ENCODE measurements at places on chromosomes 6 and 20.

DNA sequence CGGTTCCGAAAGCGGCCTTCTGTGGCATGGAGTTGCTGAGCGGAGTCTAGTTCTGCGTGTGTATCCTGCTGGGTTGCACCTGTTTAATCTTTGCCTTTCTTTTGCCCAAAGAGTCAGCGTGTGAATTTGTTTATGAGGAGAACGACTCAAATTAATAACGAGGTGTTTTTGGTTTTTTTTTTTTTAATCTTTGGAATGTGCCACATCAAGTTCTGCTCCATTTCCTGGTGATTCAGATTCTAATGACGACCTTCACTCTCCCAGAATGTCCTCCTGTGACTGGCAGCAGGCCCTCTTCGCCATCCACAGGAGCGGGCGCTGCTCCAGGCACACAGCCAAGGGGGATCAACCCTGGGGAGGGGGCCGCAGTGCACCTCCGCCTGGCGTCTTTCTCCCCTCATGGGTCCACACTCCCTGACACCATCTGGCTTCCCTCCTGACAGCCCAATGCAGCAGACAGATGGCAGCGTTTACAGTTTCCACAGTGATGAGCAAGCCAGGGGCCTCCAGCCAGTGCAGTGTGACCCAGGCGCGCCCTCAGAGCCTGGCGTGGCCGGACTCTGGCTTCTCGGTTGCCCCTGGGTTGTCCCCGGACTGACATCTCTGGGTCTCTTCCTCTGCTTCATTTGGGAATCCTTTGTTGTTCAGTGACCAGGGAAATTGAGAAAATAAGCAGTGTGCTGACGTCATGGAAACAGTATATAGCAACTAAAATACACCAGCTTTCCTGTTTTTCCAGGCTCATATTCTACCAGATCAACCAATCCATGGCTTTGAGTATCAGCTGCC lies 27.5 kb upstream of the AFDN start:
- no peak for DNase-seq

DNA sequence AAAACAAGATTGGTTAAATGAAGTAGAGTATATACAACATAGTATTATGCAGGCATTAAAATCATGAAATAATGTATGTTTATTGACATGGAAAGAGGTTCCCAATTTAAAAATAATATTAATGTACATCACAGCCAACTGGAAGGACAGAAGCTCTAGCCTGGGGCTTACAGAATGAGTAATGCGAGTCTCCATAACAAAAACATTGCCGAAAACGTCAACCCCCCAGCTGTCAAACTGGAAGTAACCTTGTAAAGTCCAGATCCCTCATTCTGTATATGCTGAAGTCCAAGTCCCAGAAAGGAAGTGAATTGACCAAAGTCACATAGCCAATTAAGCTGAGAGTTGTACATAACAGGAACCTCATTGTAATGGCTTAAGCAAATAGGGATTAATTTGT lies 128.7 kb upstream of the ECI2 start:
- no peak for DNase-seq

DNA sequence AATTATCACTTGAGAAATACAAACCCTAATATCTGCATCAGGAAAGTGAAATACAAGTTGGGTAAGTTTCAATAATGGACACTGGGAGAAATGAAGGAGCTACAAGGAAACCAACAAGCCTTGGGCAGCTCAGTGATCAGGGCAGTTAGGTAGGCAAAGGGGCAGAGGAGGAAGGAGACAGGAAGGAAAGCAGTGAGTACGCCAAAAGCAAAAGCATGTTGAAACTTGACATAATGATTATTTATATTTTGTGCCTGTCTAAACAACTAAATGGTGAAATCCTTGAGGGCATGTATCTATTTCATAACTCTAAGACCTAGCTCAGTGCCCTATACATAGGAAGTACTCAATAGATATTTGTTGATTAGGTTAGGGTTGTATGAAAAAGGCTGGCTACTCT lies 23.3 kb downstream of the PXT1 start:
- no peak for DNase-seq

DNA sequence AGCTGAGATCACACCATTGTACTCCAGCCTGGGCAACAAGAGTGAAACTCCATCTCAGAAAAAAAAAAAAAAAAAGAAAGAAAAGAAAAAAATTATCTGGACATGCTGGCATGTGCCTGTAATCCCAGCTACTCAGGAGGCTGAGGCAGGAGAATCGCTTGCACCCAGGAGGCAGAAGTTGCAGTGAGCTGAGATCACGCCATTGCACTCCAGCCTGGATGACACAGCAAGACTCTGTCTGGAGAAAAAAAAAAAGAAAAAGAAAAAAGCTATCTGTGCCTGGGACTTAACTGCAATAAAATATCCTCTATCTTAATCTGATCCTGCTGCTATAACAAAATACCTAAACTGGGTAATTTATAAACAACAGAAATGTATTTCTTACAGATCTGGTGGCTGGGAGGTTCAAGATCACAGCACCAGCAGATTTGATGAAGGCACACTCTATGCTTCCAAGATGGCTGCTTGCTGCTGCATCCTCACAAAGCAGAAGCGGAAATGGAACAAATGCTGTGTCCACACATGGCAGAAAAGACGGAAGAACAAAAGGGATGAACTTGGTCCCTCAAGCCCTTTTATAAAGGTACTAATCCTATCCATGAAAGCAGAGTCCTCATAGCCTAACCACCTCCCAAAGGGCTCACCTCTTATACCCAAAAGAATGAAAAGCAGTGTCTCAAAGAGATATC lies 273.3 kb upstream of the JARID2 start:
- DNase-seq, result no peak

GRCh38 chr6:125188037-125188436 lies 34.5 kb downstream of the TPD52L1 start:
- DNase-seq, result no peak

GRCh38 chr20:35559042-35559693 lies 17.3 kb downstream of the ERGIC3 start:
- DNase-seq, result peak; percentile 40

- no peak for DNase-seq
These were observed 194.4 kb downstream of the FOXA2 start for GRCh38 chr20:22389836-22390542.

DNA sequence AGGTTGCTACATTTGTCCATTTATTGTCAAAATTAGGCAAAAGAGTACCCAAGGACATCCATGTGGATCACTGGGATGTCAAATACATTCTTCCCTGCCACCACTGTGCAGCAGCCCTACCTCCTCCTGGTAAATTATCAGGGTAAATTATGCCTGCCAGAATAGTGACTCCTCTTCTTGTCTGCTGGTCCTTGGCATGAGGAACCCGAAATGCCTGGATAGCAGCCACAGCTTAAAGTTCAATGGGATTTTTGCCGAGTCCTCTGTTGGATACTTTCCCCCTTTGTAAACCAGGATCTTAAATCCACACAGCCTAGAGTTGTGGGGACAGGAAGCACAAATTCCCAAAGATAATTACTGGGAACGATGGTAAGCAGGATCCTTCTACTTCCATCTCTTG lies 173.3 kb downstream of the RFX6 start:
- DNase-seq, result no peak

- peak; percentile 39 for DNase-seq
These were observed 14.9 kb upstream of the FAM210B start for GRCh38 chr20:56343861-56344381.

DNA sequence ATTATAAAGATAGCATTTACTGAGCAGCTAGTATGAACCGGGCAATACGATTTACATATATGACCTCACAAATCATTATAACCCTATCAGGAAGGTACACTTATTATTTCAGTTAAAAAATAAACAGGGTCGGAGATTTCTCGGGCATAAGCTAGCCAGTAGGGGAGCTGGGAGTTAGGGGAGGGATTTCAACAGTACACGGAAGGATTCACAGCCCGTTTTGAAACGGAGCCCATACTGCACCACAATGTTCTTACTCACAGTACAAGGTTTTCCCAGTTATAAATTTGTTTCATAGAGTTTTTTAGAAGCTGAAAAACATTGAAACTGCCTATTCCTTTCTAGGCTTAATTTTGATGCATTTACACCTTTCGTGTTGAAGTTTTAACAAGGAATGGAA lies 607.1 kb downstream of the HDGFL1 start:
- no peak for DNase-seq

DNA sequence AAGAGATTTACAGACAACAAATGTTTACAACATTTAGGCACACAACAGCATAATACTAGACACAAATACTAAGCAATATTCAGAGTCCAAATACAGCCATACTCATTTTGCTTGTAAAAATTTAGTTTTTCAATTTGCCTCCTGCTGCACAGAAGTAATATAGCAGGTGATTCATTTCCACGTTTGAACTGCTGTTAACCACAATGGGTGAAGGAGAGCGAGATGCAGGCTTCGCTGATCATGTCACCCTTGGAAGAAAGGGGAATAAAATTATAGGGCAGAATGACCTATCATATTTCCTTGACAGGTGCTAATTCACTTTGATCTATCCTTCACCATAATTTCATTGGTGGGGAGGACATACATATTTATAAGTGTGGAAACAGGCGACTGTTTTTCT lies 643.8 kb upstream of the AGPAT4 start:
- DNase-seq, result no peak

DNA sequence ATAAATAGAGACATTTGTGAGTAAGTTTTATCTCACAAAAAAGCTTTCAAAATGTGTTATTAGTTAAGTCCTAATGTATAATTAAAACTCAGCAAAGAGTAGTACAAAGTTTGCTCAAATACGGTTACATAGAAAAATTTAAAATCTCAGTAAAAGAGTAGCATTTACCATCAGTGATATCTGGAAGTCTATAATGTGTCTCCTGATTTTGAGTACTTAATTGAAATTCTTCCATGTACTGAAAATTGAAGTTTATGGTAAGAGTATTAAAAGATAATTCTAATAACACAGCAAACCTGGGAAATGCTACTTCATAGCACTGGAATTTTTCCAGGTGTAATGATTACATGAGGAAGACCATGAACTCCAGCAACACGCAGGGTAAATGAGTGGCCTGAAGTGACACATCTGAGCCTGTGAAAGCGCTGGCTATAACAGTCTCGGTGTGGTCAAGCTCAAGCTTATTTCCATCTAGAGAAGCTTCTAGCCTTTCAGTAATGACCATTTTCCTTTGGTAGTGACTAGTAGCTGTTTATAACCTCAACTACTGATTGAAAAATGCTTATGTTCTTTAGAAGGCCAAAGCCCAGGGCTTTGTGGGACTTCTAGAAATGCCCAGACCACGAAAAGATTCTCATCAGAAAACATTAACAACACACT lies 203.2 kb downstream of the ISM1 start:
- DNase-seq, result no peak

GRCh38 chr6:26025894-26026832 lies 61.1 kb upstream of the HFE start:
- DNase-seq, result peak; percentile 95

GRCh38 chr6:44257025-44257752 lies at the start of gene SLC35B2:
Gene SLC35B2 (minus strand): TSS chr6:44257528. CDS start chr6:44257410, 118 bp downstream.
- DNase-seq, result peak; percentile 82

Measured in Caco-2 (cell line).